ENCODE measurements at places on chromosomes 16 and 17. TPM values are rescaled to one million over a fixed set of nuclear protein-coding genes. Genes with fewer than 3 reads are reported as not detected.

MEFV gene
- total RNA-seq: not detected

CCDC200 gene
- not detected for total RNA-seq

PRSS22 gene
- 2.0 TPM for total RNA-seq

GLTPD2 gene
- not detected for total RNA-seq

TBC1D3 gene
- total RNA-seq: not detected

CCL4L2 gene
- not detected for total RNA-seq

HAP1 gene
- 1.7 TPM for total RNA-seq

PPP1R1B gene
- total RNA-seq: not detected

TMEM238L gene
- not detected for total RNA-seq

THRA gene
- total RNA-seq: 18.7 TPM

MYOCD gene
- 1.6 TPM for total RNA-seq

HOXB1 gene
- total RNA-seq: not detected

TBX21 gene
- total RNA-seq: 0.10 TPM

MLKL gene
- total RNA-seq: 34.6 TPM

All from A549 treated with RU486 at 1 μM for 4 hours (cell line).